ENCODE measurements at places on chromosomes 4 and X.

GRCh38 chr4:126850286-126850685 lies 782.5 kb upstream of the INTU start:
- no peak for DNase-seq

- DNase-seq = no peak
These were observed 22.7 kb downstream of the SH3KBP1 start for GRCh38 chrX:19864736-19865135.

DNA sequence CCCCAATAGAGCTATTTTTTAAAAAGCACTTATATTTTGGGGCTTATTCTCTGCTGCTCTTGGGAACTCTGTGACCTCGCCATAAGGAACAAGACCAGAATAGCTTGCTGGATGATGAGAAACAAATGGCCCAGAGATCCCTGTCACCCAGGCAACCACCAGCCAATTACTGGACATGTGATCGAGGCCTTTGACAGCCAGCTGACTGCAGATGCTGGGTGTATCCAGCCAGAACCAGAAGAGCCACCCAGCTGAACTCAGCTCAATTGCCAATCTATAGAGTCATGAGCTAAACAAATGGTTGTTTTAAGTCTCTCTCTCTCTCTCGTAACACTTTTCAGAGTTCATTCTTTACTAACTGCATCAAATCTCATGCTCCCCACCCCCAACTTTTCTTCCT lies 24.4 kb upstream of the CITED1 start:
- no peak for DNase-seq

DNA sequence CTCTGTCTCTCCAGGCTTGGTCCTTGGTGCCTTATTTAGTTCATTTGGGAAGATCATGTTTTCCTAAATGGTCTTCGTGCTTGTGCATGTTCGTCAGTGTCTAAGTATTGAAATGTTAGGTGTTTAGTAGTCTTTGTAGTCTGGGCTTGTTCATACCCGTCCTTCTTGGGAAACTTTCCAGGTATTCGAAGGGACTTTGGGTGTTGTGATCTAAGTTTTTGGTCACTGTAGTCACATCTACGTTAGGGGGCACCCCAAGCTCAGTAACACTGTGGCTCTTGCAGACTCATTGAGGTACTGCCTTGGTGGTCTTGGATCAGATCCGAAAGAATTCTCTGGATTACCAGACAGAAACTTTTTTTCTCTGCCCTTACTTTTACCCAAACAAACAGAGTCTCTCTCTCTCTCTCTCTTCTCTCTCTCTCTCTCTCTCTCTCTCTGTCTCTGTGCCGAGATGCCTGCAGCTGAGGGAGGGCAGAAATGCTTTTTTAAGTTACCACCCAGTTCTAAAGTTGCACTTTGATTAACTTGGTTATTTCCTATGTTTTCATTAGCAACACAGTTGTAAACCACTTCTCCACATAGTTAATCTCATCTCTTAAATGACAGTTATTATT lies 67.6 kb upstream of the SLC7A3 start:
- no peak for DNase-seq

- DNase-seq = peak; percentile 65
These were observed 140.2 kb upstream of the KLF3 start for GRCh38 chr4:38523524-38524448.

- no peak for DNase-seq
These were observed 82.4 kb upstream of the PLAC8 start for GRCh38 chr4:83196921-83197320.
